ENCODE measurements at places on chromosomes 1 and 21.
A peak's percentile ranks its signal among the peaks of the same experiment; 100 is the strongest.

- no peak for DNase-seq
Observed at GRCh38 chr1:59113876-59114457, 182.9 kb upstream of the FGGY start.

GRCh38 chr21:45611296-45611695, 32.2 kb upstream of the PCBP3 start:
- no peak for DNase-seq

GRCh38 chr1:25064465-25065240, 134.6 kb upstream of the RUNX3 start:
- no peak for DNase-seq

GRCh38 chr1:167298325-167298724, 77.6 kb downstream of the POU2F1 start:
- no peak for DNase-seq

DNA sequence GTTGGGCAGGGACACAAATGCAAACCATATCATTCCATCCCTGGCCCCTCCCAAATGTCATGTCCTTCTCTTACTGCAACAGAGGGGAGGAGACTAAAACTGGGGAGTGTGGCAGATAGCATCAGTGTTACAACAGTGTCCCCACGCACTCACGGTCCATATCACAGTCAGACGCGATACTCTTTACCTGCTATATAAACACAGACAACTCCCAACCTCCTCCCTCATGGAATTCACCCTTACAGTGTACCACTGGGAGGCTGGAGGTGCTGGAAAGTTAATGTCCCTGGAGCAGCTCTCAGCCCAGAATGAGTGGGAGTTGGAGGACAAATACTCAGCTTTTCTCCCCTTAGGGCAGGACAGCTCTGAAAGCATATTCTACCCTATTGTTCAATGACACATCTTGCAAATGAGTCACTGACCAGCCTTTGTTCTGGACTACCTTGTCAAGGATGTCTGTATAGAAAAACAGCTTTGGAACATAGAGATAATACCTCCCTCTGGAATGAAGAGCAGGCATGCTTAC, 445.9 kb downstream of the SETD4 start:
- DNase-seq, result no peak

DNA sequence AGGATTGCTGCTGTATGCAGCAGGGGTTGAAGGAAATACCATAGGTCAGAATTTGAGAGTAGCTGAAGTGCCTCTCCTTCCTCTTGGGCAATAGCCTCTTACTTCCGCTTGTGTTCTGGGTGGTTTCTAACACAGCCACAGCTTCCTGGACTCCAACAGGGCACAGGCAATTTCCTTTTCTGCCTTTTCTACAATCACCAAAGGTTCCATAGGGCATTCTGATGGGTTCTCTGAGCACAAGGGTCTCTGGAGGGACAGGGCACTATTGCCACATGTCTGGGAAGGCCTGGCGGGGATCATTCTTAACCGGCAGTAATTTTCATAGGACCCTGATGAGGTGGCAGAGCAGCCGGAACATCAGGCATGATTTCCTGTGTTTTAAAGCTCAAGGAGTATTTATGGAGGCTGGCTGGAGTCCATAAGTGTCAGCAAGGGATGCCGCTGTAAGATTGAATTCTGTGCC, 5.5 kb upstream of the AGTRAP start:
- peak; percentile 34 for DNase-seq

GRCh38 chr1:166164995-166165660, 1.7 kb downstream of the FAM78B start:
- no peak for DNase-seq

DNA sequence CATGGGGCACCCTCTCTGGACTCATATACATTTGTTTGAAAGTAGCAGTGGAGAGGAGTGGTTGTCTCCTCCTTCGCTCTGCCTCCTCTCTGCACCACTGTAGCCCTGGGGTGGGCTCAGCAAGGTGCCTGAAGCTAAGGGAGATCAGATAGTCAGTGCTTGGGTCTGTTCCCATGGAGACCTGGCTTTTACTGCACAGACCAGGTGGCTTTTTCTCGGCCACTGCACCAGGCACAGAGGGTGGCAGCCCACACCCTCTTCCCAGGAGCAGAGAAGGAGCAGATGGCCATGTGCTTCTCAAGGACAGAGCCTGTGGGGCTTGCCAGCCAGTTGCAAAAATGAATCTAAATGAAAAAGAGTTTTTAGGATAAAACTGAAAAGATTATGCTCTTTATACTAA, 123.4 kb upstream of the KCNK1 start:
- no peak for DNase-seq

DNA sequence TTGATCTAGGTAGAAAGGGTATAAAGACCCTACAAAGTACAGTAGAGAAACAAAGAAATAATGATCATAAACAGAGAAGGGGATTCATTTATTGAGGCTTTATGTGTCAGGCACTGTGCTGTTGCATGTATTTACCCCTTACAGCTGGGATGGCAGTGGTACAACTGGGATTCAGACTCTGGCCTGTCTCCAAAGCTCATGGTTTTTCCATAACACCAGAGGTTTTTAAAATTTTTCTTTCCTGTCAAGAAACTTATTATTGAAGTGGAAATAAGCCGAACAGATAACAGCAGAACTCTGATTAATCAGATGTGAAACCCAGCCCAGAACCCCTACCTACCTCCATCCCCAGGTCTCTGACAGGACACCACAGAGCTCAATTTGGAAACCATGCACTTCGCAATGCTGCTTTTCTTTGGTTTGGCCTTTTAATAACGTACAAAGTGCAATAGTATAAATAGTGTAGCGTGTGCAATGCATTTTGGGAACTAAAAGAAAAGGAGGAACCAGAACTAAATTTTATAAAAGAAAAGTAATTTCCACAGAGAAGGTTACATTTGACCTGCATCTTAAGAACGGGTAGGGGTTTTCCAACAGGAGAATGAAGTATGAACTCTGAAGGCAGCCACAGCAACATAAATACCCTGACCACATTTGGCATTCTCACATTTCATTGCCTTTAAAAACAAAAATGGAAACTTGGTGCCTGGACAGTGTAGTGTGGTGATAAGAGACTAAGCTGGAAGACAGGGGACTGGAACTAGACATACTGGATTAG, 92.0 kb upstream of the S1PR1 start:
- DNase-seq, result no peak

- DNase-seq, result no peak
Observed at GRCh38 chr1:36106269-36106668, 17.6 kb downstream of the ADPRS start.

DNA sequence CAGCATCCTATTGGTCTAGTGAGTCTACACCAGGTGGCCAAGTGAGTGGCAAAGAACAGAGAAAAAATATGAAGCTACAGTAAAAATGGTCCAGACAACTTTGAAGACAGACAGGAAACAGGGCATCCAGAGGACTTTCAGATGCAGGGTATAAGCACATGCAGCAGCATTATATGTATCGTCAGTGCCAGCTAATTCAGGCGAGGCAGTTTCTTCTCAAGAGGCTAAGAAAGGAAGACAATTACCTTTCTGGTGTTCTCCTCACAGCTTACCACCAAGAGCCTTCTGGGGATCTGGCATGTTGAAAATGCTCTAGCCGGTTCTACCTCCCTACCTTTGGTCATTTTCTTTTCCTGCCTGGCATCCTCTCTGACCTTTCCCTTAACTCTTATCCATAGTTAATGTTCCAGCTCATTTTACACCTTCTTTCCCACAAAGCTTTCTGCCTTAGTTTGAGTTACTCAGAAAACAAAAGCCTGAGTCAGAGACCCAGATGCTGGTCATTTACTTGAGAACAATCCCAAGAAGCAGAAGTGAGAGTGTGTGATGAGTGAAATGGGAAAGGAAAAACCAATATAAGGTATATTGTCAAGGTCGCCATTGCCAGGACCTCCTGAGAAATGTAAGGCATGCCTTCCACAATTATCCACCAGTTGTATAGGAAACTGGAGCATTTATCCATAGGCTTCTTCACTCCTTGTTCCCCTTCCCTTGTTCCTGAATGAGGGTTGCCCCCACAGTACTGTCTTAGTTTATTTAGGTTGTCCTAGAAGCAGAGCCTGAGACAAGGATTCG, 444.1 kb downstream of the PLPP3 start:
- no peak for DNase-seq

GRCh38 chr1:28056129-28056925, 32.1 kb downstream of the EYA3 start:
- no peak for DNase-seq

DNA sequence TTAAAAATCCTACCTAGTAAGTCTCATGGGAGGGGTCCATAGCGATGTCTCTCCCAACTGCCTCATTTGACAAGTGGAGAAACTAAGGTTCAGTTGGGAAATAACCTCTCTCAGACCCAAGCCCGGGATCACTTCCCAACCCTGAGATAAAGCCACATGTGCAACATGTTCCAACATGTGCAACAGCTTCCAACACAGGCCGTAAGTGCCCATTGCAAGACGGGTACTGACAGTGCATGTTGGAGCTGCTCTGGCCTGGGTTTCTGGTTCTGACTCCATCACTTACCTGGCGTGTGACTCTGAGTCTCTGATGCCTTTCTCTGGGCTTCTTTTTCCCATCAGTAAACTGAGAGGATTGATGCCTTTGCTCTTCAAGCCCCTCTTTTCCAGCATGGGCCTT, 38.0 kb upstream of the FOXO6 start:
- no peak for DNase-seq

GRCh38 chr21:39866093-39866492, 1.1 kb upstream of the PCP4 start:
- DNase-seq, result no peak

DNA sequence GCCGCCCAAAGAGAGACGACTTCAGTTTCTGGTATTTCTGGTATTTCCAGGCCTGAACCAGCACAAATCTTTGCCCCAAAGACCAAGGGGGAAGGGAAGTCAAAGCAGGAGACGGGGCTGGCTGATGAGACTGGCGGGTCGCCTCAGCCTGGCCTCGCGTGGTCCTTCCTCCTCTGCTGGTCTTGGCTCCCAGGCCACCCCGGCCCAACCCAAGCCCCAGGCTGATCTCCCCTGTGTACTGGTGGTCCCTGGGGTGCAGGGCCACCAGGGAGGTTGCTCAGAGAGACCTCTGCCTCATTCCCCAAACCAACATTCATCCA, 19.9 kb downstream of the WNT4 start:
- DNase-seq, result no peak

DNA sequence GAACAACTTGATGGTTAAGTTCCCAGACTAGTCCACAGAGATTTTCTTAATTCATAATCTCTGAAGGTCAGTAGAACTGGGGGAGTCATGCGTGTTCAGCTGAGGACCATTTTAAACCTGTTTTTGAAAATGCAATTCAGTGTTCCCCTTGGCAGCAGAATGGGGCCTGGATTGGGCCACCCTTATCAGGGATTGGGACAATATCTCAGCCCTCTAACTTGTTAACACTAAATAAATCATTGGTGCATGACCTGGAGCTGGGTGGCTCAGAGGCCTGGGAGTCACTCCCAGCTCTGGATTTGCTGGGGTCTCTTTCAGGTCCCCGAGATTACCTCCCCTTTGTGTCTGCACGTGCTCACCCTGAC, 55.3 kb downstream of the MRPS6 start:
- DNase-seq, result no peak

GRCh38 chr1:35294809-35295208, 26.3 kb downstream of the ZMYM4 start:
- no peak for DNase-seq

DNA sequence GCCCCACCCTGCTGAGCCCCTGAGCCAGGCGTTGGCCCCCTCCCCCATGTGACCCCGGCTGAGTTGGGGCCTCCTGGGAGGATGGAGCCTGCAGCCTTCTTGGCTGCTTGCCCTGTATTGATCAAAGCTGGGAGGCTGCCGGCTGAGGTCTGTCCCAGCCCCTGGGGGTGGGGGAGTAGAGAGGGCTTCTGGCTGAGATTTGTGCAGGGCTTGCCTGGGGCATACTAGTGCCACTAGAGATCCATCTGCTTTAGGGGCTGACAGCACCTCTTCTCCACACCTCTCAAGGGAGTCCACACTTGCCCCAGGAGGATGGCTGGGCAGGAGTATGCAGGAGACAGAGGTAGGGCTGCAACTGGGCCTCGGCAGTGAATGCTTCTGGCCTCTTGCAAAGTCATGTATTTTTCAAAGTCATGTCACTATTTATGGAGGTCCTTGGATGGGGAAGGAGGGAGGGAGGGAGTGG, 53.6 kb upstream of the SSBP3 start:
- DNase-seq, result no peak

- DNase-seq, result no peak
Observed at GRCh38 chr1:41478118-41478748, 6.2 kb downstream of the EDN2 start.

DNA sequence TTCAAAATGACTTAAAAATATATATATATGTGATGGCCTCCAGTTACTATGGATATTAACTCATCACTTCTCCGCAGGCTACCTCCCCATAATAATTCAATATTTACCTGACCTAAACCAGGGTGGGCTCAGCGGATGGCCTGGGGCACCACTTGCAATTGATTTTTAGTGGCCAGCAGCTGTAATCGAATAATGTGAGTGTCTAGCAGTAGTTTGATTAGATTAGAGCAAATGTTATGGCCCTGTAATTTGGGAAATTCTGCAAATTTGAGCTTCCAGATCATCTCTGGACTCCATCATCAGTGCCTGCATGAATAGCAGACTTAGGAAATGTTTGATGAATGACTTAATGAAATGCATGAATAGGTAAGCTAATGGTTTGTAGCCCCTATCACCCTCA, 14.7 kb downstream of the SUSD4 start:
- no peak for DNase-seq

GRCh38 chr21:41956926-41957729, 3.3 kb upstream of the C2CD2 start:
- DNase-seq, result no peak

GRCh38 chr1:72662918-72663317, 380.6 kb upstream of the NEGR1 start:
- no peak for DNase-seq

- DNase-seq, result no peak
Observed at GRCh38 chr1:228085287-228085951, 2.9 kb downstream of the ARF1 start.

DNA sequence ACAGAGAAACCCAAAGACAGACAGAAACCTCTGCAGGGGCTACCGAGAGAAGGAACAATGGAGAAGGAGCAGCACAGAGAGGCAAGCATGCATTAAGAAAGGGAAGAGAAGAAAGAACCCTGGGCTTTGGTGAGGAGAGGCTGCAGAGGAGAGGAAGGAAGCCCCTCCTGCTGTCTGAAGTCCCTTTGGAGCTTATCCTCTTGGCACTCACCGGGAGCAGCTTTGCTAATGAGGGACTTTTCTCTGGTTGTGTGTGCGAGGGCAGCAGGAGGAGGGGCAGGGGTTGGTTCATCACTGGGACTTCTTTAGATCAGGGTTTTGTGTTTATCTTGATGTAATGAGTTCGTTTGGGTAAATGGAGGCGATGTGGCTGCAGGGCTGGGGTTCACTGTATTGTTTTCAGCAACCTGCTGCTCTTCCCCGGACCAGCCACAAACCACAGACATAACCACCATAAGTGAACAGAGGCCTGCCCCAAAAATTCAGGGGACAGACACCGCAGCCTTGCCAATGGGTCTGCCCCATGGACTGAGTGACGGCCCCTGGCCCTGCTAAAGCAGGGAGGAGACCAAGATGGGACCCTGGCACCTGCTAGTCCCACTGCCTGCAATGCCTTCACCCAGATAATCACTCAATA, 100.6 kb downstream of the KCND3 start:
- no peak for DNase-seq

All from putamen (tissue), 1 donor.